ENCODE measurements at places on chromosomes 11 and 22.

DNA sequence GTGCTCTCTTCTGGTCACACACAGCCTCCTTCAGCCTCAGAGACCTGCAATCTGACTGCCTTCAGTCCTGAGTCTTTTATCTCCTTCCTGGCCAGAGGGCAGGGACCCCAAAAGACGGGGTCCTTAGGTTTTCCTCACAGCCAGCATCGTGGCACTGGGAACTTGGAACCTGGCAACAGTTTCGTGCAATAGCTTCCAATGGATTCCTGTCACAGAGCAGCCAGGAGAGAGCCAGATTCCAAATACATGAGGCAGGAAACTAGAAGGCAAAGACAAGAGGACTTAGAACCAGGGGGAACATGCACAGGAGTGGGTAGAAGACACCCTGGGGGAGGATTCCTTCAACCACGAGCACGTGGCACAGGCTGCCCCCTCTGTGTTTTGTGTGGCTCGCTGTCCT is 48.6 kb downstream of the C11orf91 start:
- no peak for DNase-seq

GRCh38 chr11:30983776-30984441 is 385.6 kb downstream of the DCDC1 start:
- DNase-seq, result no peak

DNA sequence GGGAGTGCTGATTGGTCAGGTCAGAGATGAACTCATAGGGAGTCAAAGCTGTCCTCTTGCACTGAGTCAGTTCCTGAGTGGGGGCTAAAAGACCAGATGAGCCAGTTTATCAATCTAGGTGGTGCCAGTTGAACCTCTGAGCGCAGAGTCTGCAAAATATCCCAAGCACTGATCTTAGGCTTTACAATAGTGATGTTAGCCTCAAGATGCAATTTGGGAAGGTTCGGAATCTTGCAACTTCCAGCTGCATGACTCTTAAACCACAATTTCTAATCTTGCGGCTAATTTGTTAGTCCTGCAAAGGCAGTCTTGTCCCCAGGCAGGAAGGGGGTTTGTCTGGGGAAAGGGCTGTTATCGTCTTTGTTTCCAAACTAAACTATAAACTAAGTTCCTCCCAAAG is 92.3 kb upstream of the PARVA start:
- no peak for DNase-seq

GRCh38 chr11:108891909-108892511 is 227.1 kb downstream of the DDX10 start:
- DNase-seq, result no peak

- DNase-seq, result no peak
Measured at GRCh38 chr11:96647621-96648020, 257.8 kb downstream of the JRKL start.

DNA sequence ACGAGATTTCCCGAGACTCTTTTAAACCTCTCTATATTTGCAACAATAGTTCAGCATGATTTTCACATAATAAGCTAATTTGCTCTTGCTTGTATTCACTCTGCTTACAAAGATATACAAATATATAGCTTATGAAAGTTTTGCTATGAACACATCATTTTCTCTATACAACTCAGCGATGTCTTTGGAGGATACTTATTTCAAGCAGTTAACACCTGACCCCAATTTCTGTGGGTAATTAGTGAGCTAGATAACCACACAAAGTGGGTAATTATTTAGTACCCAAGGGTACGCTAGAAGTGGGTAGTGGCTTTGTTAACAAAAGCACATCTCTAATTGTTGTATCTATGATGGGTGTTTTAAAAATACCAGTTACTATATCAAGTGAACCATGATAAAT is 12.3 kb downstream of the BLID start:
- no peak for DNase-seq

DNA sequence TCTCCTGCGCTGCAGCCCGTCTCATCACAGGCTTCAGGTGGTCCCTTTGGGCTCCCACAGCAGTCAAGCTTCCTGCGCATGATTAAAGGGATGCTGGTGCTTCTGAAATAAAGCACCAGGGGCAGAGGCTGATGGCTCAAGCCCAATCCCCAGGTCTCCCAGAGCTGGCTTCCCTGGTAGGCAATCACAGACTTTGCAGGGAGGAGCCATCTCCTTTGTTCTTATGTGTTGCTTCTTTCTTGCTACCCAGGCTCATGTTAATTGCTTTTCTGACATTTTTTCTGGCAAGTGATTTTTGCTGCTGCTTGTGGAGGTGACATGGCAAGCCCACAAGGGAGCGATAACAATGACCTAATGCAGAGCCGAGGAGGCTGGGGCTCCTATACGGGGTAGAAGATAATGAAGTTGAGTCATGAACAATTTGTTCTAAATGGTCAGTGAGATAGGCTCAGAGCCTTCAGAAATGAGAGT is 25.2 kb upstream of the PLET1 start:
- no peak for DNase-seq

GRCh38 chr11:12121517-12121916 is 11.1 kb downstream of the MICAL2 start:
- DNase-seq, result no peak

Data from bone marrow (tissue), 2 donors.